ENCODE measurements at places on chromosomes 1 and 21.

DNA sequence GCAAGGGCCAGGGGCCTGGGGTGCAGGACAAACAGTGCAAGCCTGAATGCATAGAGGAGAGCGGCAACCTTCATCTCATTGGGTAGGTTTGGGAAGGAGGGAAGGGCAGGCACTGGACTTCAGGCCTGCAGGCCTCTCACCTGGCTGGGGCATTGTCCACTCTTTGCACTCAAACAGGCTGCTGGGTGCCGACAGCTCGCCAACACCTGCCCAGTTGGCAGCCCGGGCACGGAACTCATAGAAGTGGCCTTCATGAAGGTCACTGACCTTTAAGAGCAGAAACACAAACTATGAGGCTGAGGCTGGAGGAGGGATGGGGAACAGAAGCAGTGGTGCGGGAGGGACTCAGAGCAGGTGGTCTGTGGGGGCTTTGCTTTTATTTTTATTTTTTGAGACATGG lies 30.7 kb downstream of the MYOM3 start:
- DNase-seq, result no peak

GRCh38 chr1:64112281-64112680 lies 91.1 kb upstream of the UBE2U start:
- no peak for DNase-seq

GRCh38 chr1:155083865-155084721 lies 5.5 kb downstream of the EFNA3 start:
- DNase-seq, result no peak

DNA sequence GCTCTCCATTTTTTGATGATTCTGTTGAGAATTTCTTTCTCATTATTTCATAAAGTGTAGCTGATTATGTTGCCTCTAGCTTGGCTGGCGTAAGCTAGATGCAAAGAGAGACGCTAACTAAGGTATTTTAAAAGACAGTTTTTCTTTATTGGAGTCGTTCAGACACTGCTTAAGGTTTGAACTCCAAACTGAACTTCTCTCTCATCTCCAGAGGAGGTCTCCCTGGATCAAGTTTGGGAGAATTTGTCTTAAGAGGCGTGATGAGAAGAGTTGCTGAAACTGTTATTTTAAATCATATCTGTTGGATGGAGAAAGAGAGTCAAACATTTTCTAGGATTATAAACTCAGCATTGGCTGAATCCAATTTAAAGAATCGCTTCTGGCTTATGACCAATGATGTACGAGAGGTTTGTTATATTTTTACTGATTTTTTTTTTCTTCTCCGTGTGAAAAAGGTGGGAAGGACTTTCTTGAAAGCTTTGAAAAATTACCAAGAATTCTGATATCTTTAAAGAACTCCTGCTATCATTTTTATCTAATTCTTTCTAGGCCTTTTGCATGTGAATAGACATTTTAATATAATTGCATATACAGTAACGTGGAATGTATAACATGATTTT lies 34.0 kb downstream of the MAP3K7CL start:
- DNase-seq, result no peak

DNA sequence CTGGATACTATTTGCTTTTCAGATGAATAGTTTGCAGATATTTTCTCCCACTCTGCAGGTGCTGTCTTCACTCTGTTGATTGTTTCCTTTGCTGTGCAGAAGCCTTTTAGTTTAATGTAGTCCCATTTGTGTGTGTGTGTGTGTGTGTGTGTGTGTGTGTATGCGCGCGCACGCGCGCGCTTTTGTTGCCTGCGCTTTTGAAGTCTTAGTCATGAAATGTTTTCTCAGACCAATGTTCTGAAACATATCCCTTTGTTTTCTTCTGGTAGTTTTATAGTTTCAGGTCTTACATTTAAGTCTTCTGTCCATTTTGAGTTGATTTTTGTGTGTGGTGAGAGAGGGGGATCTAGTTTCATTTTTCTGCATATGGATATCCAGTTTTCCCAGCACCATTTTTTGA lies 63.5 kb downstream of the XPR1 start:
- no peak for DNase-seq

GRCh38 chr1:167492481-167492910 lies 25.8 kb downstream of the CD247 start:
- no peak for DNase-seq

DNA sequence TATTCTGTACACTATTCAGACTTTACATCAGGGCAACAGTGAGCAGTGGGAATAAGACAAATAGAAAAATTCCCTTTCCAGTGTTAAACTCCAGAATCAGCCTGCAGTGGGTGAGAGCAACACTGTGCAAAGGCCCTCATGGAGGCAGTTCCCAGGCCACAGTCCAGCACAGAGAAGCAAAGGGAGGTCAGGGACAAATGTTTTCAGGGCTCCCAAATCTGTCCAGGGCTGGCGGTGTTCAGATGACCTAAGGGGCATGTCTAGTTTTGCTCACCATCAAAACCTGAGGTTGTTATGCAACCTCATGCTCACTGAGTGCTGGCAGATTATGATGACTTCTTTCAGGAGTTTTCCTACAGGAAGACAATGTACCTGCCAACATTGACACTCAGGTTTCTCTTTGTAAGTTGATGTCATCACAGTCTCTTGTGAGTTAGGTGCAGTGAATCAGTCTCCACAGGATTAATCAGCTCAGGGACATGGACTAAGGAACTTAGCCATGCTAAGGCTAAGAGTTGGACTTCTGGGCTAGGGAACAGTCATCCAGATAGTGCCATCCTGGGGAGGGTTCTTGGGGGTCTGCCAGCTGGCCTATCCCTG lies 3.6 kb upstream of the LCE5A start:
- no peak for DNase-seq

All from activated effector memory CD4-positive, alpha-beta T cell treated with Interleukin-2 at 50 U/mL for 16 hours (primary cell).